Head of caudate nucleus (tissue), 42 donors: ENCODE measurements at places on chromosomes 4 and X.

- no peak for DNase-seq
Measured at GRCh38 chr4:182124359-182124758, 118.8 kb upstream of the TENM3 start.

GRCh38 chrX:15816438-15816809 is 26.1 kb downstream of the ZRSR2 start:
- no peak for DNase-seq

GRCh38 chrX:136963973-136964372 is 69.8 kb downstream of the GPR101 start:
- DNase-seq: no peak

- no peak for DNase-seq
Measured at GRCh38 chr4:10087152-10087791, 29.3 kb downstream of the WDR1 start.

GRCh38 chr4:62804075-62804474 is 1603.9 kb downstream of the ADGRL3 start:
- no peak for DNase-seq

DNA sequence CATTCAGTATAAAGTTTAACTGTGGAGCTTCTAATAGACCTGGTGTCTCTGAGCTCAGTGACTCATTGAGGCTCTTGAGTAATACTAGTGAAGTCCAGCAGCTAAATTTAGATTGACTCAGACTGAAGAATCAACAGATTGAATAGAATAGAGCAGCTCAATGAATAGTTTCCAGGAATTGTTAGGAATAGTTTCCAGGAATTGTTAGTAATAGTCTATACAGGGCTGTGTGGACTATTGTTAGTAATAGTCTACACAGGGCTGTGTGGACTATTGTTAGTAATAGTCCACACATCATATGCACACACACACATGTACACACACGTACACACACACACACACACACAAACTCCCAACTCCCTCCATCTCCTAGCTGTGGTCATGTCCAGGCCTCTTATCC is 3.0 kb downstream of the GIMD1 start:
- DNase-seq: no peak

DNA sequence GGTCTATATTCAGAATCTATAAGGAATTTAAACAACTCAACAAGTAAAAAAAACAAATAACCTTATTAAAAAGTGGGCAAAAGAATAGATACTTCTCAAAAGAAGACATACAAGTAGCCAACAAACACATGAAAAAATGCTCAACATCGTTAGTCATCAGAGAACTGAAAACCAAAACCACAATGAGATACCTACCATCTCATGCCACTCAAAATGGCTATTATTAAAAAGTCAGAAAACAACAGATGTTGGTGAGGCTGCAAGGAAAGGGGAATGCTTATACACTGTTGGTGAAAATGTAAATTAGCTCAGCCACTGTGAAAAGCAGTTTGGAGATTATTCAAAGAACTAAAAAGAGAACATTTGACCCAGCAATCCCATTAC is 201.6 kb downstream of the QDPR start:
- DNase-seq: no peak

DNA sequence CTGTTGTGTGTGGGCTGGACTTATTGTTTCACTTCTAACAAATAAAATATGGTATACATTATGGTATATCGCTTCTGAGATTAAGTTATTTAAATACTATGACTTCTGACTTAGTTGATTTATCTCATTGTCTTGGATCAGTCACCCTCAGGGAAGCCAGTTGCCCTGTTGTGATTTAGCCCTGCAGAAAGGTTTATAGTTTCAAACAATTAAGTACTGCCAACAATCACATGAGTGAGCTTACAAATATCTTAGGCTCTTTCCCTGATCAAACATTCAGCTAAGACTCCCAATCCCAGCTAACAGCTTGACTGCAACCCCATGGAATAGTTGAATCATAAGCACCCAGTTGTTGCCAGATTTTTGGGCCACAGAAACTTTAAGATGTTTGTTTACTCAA is 85.4 kb downstream of the MAGEC1 start:
- no peak for DNase-seq

GRCh38 chr4:15638418-15638817 is 16.7 kb downstream of the FBXL5 start:
- DNase-seq: no peak

DNA sequence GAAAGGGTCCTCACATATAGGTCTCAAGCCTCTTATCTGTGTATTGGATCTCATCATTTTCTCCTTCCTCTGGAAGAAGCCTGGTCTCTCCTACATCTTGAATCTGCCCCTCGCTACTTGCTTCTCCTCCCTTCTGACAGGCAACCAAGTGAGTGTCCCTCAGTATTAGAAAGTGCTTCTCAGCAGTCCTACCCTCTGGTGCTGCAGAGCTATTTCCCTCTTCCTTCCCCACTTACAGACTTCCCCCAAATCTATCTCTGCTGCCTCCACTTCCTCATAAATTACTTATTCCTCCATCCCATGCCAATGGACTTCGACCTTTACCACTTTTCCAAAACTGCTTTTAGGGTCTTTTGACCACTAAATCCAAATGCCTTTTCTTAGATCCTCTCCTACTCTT is 129.1 kb upstream of the NAP1L5 start:
- DNase-seq: no peak

GRCh38 chr4:153221783-153222706 is 17.8 kb downstream of the TRIM2 start:
- peak; percentile 72 for DNase-seq

DNA sequence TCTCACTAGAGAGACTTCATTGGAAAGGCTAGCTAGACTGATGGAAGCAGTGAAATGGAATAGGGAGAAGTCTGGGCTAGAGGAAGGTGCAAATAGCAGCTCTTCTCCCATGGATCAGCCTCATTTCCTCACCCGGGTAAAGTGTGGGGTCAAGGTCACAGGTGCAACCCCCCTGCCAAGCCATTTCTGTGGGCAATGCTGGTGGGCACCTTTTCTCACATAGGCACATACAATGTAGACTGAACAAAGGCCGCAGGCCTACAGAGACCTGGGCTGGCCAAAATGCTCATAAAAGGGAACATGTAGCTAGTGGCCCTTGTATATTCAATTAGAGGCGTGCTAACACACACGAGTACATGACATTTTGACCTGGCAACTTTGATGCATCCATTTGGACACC is 71.5 kb upstream of the EFNB1 start:
- no peak for DNase-seq

DNA sequence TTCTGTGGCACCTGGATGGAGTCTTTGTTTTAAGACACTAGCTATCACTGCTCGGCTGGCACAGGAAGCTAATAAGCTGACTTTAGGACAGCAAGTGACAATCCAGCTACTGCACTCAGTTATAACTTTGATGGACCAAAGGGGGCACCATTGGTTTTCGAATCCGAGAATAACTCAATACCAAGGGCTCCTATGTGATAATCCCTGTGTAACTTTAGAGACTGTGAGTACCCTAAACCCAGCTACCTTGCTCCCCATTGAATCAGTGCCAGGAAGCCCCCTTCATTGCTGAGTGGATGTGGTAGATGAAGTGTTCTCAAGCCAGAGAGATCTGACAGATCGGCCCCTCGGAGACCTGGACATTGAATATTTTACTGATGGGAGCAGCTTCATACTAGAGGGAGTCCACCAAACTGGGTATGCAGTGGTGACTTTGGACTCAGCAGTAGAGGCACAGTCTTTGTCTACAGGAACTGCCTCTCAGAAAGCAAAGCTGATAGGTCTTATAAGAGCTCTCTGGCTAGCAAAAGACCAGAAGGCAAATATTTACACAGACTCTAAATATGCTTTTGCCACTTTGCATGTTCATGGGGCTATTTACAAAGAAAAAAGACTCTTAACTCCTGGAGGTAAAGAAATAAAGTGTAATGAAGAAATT is 35.5 kb upstream of the UGT2B7 start:
- DNase-seq: no peak

DNA sequence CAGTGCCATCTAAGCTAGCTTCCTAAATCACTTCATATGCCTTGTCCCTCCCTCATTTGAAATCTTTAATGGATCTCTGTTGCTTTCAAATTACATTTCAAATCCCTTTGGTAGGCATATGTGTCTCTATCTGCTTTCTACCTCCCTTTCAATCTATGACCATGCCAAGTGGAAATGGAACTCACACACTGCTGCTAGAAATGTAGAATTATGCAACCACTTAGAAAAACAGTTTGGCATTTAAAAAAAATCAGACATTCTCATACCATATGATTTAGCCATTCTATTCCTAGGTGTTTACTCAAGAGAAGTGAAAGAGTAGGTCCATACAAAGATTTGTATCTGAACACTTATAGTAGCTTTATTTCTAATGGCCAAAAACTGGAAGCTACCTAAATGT is 413.5 kb upstream of the INTU start:
- no peak for DNase-seq

GRCh38 chr4:67575232-67576058 is 16.9 kb downstream of the STAP1 start:
- no peak for DNase-seq

GRCh38 chr4:138656990-138657389 is 358.6 kb upstream of the NOCT start:
- DNase-seq: no peak

DNA sequence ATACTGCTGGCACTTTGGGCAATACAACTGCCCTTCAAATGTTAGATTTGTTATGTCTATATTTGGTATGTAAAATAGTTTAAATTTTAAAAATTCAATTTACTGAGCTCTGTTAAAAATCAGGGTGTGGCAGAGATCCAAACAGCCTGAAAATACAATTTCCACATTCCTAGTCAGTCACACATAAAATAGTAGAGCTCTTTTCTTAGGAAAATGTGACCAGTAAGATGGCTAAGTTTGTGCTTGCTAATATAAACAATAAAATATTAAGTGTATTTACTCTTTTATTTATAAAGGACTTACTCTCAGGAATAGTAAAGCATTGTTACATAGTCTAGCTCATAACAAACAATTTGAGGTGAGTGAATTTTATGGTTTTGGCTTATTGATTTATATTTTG is 200.2 kb downstream of the DKK2 start:
- no peak for DNase-seq

DNA sequence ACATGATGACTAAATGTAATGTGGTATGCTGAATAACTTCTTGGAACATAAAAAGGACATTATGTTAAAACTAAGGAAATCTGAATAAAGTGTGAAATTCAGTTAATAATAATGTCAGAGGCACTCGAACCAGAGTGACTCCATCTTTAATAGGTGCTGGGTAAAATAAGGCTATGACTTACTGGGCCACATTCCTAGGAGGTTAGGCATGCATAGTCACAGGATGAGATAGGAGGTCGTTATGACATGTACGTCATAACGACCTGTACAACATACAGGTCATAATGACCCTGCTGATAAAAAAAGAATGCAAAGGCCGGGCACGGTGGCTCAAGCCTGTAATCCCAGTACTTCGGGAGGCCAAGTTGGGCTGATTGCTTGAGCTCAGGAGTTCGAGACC is 28.9 kb upstream of the OPHN1 start:
- DNase-seq: no peak

- no peak for DNase-seq
Measured at GRCh38 chrX:45137531-45137930, 63.1 kb downstream of the DIPK2B start.

- DNase-seq: no peak
Measured at GRCh38 chr4:8439168-8439567, 1.4 kb downstream of the ACOX3 start.

- no peak for DNase-seq
Measured at GRCh38 chr4:142369141-142369540, 477.0 kb downstream of the INPP4B start.

- DNase-seq: no peak
Measured at GRCh38 chr4:45350438-45350837, 624.1 kb upstream of the GNPDA2 start.
